ENCODE measurements at places on chromosomes 11 and 22.

- no peak for DNase-seq
Measured at GRCh38 chr11:70698871-70699270, 300.5 kb downstream of the CTTN start.

DNA sequence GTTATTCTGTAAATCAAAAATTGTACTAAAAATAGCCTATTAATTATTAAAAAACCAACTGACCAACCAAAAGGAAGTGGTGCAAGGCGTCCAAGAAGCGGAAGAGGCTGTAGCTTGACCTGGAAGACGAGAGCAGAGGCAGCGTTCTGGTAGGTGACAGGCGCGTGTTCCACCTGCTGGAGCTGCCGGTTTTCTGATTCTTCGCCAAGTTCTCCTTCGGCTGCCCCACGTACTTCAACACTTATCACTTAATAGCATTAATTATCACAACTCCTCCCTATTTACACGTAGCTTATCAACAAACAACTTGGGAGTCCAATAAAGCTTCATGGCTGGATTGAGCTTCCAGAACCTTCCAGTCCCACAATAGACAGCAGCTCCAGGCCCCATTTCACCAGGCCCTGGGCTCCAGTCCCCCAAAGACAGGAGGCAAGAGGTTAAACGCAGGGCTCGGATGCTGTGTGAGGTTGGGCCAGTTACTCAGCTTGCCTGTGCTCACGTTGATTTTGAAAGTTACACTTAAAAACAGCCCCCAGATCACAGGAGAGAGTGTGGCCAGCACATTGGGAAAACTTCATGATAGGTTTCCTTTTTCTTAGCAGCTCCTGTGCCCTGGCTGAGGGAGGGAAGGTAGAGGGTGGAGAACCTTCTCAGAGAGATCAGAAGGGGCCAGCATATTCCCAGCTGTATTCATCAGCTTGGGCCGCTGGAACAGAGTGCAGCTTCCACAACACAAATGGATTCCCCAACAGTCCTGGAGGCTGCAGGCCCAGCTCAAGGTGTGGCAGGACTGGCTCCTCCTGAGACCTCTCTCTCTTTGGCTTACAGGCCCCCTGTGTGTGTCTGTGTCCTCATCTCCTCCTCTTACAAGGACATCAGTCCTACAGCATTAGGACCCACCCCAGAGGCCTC, 54.2 kb upstream of the FGF3 start:
- no peak for DNase-seq

GRCh38 chr22:36384766-36385481, 2.8 kb downstream of the MYH9 start:
- DNase-seq = no peak

GRCh38 chr11:15336021-15336420, 221.3 kb downstream of the INSC start:
- DNase-seq = no peak

DNA sequence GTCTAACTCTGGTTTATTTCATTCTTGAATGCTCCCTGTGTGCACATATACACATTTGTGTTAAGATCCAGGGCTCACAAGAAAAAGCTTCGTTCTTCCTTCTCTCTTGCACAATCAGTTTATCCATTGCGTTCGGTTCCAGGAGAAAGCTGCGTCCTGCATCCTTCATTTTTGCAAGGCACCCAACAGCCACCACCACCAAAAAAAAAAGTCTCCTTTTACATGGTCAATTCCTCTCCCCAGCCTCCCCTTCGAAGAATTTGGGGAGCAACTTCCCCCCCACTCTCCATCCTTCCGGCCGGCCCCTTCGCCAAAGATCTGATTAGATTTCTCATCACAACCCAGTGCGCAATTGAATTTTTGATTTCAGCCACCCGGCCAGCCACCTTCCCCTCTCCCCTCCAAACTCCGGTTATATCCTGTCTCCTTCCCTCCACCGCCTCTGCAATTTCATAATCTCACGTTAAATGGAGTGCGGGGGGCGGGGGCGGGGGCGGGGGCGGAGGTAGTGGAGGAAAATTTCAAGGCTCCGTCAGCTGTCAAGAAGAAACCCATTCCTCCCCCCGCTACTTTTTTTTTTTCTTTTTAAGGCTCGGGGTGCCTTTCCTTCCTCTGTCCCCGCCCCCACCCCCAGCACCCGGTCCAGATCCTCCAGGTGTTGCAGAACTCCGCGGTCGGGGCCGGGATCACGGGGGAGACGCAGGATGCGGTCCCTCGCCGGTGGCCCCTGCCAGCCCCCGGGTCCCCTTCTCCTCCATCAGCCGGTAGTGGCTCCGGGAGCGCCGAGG, 1166.5 kb downstream of the LRRC4C start:
- no peak for DNase-seq

DNA sequence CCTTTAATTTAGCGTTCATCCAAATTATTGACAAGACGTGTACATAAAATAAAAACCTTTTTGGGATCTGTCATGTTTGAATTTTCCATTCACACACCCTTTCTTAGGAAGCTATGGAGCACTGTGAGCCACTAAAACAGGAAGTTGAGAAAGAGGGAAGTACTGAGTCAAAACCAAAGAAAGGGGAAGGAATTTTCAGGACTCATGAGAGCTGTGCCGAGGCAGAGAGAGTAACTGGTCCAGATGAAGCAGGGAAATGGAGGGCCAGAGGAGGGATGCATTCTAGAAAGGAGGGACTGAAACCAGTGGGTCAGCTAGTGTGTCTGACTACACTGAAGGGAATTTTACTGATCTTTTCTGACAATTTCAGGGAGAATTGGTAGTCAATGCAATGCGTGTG, 24.9 kb downstream of the APLP2 start:
- no peak for DNase-seq

GRCh38 chr11:96282625-96283220, 60.3 kb downstream of the MAML2 start:
- DNase-seq = no peak

DNA sequence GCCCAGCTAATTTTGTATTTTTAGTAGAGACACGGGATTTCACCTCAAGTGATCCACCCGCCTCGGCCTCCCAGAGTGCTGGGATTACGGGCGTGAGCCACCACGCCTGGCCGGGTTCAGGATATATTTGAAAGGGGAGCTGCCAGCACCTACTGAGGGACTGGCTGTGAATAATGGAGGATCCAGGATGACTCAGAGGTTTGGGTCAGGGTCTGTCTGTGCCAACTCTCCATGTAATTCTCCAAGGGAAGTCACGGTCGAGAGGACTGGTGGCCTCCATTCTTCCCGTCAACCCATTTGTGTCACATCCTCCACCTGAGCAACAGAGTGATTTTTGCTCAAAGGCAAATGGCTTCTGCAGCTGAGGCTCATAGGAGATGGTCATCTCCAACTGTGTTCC, 3.6 kb upstream of the ARRB1 start:
- no peak for DNase-seq

All from left renal cortex interstitium (tissue), 4 donors.